ENCODE measurements at places on chromosomes 3 and 15.

DNA sequence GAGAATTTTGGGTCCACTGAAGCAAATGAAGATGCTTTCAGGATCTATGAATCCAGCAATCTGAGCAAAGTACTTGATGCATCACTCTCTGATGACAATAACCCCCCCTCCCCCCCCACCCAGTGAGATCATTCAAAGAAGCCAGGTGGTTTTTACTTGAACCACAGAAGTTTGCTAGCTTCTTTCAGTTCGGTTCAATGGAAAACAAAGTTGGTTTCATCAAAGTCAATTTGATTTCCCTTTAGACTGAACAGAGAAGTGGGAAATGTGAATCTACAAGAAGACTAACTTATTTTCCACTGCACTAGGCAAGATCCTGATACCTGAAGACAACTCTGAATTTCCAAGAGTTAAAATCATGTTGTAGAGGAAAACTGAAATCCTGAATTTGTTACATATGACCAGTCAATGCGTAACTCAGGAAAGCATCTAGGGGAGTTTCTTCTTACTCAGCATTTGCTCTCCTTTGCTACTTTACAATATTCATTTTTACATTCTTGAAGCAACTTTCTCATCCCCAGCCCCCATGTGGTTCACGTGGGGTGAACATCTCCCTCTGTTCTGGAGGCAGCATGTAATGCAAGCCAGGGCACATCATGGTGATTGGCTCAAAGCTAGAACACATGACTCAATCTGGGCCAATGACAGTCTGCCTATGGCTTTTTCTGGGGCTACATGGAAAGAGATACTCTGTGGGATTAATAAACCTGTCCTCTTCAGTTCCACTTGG is 572.6 kb downstream of the FOXP1 start:
- DNase-seq: no peak

DNA sequence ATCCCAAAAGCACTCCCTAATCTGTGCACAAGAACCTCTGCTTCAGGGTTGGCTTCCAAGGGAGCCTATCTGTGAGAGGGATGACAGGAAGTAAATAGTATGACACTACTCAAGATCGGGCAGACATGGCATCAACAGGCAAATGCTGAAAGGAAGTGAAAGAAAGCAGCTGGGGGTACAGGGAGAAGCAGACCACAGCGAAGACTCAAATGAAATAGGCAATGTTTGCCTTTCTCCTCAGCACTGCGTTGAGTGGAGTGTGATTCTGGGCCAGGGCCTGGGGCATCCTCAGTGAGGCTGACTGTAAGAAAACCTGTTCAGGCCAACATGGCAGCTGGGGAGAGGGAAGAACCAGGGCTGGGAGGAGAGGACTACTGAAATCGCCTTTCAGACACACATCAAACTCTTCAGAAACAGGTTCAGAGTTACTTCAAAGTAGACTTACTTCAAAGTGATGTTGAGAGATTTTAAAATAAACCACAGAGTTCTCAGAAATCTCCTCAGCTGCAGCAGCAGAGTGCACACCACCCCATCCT is 96.6 kb downstream of the SLC9A9 start:
- DNase-seq: no peak

- no peak for DNase-seq
These were observed 70.3 kb downstream of the MYLK start for GRCh38 chr3:123813876-123814275.

GRCh38 chr3:36868614-36869436 is 76.0 kb downstream of the TRANK1 start:
- DNase-seq: peak; percentile 38

DNA sequence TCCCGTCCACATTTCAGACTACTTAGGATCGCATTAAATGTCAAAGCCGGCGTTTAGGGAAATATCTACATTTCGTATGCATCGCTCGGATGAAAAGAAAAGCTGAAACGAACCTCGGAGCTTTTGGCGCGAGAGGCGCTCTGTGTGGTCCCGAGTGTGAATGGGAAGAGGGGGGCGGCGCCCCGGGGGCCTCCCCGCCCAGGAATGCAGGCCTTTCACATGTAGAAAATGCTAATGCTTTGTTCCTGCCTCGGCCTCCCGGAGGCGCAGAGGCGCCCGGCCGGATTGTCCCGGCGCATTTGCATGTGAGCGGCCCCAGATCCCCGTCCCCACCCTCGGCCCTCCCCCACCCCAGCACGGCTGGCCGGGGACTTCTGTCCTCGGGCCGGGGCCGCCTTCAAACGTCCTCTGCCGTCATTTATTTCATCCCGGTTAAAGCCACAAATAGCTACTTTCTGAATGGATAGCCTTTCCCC is 37.0 kb upstream of the TRIM71 start:
- peak; percentile 44 for DNase-seq

DNA sequence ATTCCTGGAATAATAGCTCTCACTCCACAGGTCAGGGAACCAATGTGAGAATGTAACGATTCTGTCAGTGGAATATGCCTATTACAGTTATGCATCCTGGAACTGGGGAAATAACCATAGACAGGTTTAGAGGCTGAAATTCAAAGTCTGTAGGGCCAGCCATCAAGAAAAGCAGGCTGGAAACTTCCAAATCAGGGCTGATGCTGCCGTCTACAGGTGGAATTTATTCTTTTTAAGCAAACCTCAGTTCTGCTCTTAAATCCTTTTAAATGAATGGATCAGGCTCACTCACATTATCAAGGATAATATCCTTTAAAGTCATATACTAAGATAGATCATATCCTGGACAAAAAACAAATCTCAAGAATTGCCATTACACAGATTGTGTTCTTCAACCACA is 699.8 kb downstream of the NR2F2 start:
- DNase-seq: no peak

DNA sequence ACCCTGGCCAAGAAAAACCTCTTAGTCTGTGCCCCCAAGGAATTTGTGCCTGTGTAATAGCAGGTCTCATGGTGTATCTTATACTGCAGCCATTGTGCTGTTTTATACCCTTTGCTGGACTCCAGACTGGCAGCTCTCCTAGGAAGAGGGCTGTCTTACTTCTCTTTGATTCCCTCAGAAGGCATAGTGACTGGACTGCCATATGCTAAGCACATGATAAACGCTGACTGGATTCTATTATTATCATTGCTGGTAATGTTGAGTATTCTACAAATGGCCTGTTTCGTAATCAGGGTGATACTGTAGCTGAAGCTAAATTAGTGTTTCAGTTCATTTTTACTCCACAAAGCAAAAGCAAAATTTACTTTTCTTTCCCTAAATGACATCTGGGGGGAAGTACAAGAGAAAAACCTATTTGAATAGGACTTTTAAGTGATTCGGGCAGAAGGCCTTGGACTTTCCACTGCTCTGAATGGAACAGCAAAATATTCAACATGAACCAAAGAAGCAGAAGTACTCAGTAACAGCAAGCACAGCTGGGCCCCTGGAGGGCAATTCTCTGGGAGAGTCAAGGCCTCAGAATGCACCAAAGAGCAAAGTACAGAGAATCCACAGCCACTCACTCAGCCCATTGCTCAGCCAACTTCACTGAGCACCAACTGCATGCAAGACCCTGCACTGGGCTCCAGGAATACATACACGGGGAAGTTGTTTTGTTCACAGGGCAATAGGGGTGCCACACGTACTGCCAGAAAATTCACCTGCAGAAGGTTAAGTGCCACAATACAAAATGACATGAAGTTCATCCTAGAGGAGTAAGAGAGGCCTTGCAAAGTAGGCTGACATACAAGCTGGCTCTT is 7.9 kb upstream of the BCL2A1 start:
- DNase-seq: peak; percentile 34

DNA sequence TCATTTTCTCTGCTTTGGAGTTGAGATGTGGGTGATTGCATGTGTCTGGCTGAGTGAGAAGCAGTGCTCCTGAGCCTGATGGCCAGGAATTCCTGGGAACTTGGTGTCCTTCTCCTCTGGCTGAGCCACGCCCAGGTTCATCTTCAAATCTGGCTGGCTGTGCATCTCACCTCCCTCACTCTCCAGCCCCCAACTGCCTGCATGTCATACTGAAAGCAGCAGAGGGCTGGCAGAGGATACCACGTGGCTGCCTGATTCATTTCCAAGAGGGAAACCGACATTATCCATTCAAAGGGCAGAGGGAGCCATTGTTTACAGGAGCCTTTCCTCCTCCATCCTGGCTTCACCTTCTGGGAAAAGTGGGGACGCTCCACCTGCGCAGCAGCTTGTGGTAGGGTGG is 57.4 kb downstream of the ABHD5 start:
- peak; percentile 5 for DNase-seq

- no peak for DNase-seq
These were observed 267.1 kb downstream of the RPLP1 start for GRCh38 chr15:69719527-69720240.

GRCh38 chr3:71208211-71209095 is 375.1 kb downstream of the FOXP1 start:
- peak; percentile 92 for DNase-seq

GRCh38 chr3:36908647-36909180 is 36.1 kb downstream of the TRANK1 start:
- DNase-seq: no peak

DNA sequence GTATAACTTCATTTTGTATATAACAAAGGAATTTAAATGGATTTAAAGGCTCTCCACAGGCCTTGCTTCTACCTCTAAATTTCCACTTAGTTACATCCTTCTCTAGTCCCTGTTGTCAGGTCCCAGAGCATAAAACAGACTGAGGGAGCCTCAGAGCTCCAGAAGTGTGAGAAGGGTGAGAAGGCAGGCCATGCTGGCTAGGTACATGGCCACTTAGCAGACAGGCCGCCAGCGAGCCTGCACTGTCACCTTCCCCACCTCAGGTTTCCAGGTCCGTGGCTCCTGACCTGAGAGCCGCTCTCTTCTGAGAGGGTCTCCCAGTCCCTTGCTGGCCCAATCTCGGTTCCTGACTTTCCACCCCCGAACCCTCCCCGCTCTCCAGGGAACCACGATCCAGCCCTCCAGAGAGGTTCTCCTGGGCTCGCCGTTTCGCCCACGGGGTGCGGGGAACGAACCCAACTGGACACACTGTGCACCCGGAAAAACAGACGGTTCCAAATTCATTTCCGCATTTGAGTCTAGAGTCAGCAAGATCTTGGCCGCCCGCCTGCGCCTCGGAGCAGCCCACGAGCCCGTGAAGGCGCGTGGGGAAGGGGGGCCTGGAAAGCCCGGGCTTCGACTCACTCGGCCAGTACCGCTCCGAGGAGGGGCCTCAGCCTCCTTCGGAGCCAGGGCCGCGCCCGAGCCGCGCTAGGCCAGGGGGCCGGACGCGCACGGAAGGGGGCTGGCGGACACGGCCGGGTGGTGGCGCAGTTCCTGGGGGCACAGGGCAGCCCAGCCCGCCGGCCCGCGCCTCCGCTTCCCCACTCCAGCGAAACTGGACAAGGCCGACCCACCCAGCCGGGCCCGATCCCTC is 16.7 kb upstream of the SOX2 start:
- DNase-seq: no peak

DNA sequence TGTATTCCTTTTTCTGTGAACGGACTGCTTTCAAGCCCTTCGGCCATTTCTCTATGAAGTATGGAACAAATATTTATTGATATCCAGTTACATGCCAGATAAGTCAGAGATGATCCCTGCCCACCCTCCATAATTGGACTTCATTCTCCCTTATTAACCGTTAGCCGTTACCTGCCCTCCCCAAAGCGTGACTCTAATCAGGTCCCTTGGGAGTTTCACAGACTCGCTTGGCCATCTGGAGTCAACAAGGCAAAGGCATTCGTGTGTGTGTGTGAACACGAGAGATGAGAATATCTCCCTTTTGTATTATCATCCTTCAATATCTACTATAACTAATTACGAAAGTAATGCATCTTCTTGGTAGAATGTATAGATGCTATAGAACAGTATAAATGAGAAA is 314.5 kb downstream of the TLE3 start:
- peak; percentile 93 for DNase-seq

- no peak for DNase-seq
These were observed 171.1 kb upstream of the ICE2 start for GRCh38 chr15:60649845-60650548.

GRCh38 chr15:42843699-42844098 is 76.9 kb downstream of the TTBK2 start:
- no peak for DNase-seq

- DNase-seq: no peak
These were observed 81.7 kb upstream of the DPH6 start for GRCh38 chr15:35627696-35628095.

DNA sequence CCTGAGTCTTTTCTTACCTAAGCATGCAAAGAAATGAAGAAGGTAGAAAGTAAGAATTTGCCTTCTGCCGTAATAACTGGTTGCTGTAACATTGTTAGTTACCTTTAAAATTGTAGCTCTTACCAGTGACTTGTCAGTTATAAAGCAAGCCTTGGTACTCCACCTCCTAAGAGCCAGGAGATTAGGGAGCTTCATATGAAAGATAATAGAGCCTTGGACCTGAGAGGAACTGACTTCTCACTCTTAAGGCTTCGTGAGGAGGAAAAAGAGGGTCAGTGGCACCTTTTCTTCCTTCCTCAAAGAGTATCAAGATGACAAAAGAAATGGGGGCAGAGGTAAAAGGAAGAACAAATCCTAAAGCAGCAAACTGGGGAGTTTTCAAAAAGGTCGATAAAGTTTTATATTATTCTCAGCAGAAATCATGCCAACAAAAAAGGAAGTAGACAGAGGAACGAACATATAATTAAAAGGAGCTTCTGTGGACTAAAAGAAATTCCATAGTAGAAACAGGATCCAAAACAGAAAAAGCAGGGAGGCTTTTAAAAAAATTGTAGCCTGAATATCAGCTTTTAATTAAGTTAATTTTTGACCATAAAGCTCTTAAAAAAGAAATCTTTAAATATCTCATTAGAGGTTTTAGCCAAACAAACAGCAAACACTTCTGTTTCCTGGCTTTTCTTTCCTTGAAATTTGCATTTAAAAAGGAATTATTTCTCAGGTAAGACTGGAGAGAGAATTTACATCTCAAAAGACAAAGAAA is 847.1 kb upstream of the ALCAM start:
- no peak for DNase-seq

DNA sequence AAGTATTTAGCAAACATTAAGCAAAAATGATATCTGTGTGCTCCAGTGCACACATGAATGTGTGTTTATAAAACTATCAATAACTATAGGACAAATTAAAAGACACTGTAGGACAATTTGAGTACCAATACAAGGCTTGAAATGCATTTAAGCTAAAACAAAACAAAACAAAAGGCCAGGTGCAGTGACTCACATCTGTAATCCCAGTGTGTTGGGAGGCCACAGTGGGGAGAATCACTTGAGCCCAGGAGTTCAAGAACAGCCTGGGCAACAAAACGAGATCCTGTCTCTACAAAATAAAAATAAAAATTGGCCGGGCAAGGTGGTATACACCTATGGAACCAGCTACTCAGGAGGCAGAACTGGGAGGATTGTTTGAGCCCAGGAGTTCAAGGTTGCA is 50.7 kb downstream of the CSNK1G1 start:
- peak; percentile 51 for DNase-seq

DNA sequence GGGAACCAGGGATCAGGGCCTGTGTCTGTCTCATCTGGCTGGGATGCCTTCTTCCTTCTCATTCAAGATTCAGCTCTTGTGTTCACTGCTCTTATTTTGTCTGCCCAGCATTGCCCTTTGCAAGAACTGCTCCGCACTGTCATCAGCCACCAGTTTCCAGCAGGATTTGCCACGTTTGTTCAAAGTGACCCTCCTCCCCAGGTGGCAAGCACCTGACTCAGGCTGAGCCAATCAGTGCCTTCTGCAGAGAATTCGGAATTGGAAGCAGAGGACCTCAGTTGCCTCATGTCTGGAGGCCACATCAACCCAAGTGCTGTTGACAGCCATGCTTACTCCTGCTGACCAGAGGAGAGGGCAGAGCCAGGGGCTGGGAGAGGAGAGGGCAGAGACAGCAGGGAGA is 124.5 kb downstream of the SMAD6 start:
- DNase-seq: no peak

- DNase-seq: peak; percentile 91
These were observed 89.0 kb upstream of the FNDC3B start for GRCh38 chr3:171950373-171950772.

GRCh38 chr3:17040322-17040989 is 155.7 kb downstream of the PLCL2 start:
- DNase-seq: no peak
